ENCODE measurements at places on chromosomes 16 and 17.

GRCh38 chr16:77063676-77064016 lies 127.3 kb upstream of the MON1B start:
- no peak for DNase-seq

GRCh38 chr16:23145186-23145585 lies 4.1 kb downstream of the USP31 start:
- no peak for DNase-seq

DNA sequence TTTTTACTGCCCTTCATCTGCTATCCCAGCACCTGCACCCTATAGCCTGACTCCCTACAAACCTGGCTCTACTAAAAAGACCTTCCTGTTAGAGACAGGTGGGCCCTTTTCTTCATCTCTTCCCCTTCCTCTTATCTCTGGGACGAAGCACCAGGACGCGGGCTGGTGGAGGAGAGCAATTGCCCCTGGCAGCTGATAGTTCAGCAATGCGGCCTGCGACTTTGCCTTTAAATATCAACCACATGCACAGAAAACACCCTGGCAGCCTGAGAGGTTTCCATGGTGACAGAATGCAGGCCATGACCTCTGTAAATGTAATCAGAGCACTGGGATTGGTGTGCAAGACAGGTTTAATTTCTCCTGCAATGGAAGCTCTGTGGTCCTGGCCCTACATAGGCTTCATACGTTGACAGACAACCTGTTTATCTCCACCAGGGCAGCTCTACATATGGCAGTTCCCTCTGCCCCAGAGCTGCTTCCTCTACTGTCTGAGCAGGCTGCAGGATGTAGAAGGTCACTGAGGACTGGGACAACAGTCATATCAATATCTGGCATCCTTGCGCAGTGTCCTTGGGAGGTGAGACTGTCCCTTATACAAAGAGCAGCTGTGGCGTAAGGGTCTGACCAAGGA lies 10.0 kb upstream of the SKAP1 start:
- DNase-seq, result no peak

GRCh38 chr17:12256380-12256995 lies 235.8 kb downstream of the MAP2K4 start:
- no peak for DNase-seq

GRCh38 chr17:82213251-82214011 lies 789 bp upstream of the CCDC57 start:
- DNase-seq, result no peak

- DNase-seq, result no peak
Measured at GRCh38 chr17:8492121-8492520, 56.4 kb downstream of the NDEL1 start.

GRCh38 chr16:24007934-24008333 lies 172.2 kb downstream of the PRKCB start:
- no peak for DNase-seq

DNA sequence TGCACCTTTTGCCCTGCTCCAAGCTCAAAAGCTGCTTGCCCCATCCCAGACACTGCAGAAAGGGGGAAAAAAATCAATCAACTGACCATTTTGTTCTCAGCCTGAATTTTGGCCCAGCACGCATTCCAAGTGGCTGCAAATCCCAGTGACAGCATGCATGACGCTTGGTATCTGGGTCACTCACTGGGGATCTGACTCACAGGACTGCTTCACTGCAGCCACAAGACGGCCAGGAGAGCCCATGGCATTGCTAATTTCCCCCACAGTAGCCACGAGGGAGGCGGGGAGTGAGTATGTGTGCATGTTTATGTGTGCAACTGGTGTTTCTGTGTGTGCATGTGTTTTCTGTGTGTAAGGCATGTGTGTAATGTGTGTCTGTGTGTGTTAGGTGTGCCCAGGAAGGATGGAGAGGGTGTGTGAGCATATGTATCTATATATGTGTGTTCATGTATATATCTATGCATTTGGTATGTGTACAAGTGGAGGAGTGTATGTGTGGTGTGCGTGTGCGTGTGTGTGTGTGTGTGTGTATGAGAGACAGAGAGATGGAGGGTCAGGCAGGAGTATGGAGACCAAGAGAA lies 33.8 kb downstream of the SDK2 start:
- DNase-seq, result no peak

DNA sequence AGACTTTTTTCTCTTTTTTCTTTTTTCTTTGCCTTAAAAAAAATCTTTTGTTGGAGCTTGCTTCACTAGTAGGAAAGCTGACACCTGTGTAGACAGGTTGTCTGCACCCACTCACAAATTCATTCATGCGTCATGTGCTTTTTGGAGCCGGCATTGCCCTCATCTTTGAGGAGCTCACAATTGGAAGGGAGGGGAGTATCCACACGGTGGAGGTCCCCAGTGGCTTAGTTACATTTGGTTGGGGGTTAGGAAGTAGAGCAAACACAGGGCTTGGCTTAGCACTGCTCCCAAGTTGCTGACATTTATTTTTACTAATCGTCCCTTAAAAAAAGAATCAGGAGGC lies 18.7 kb upstream of the MEIOB start:
- no peak for DNase-seq

DNA sequence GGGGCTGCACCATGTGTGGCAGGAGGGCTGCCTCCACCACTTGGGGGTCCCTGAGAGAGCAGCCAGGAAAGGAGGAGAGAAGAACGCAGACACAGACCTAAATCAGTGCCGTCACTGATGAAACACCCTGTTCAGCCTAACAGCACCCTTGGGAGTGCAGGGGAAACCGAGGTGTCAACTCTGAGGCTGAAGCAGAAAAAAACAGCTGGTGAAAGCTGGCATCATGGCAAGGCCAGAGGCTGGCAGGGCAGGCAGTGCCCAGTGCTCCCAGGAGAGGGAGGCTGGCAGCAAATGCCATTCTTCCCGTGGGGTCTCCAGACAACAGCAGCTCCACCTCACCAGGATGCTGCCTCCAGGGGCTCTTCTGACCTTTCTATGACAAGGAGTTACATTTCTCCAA lies 23.1 kb downstream of the SPHK1 start:
- DNase-seq, result no peak

GRCh38 chr16:83031524-83031923 lies 404.8 kb downstream of the CDH13 start:
- DNase-seq, result no peak

GRCh38 chr17:4960279-4960922 lies 7.2 kb downstream of the SPAG7 start:
- no peak for DNase-seq

- no peak for DNase-seq
Measured at GRCh38 chr17:29041571-29041970, 1.4 kb upstream of the PIPOX start.

GRCh38 chr17:49104511-49105074 lies 28.0 kb upstream of the B4GALNT2 start:
- DNase-seq, result no peak

GRCh38 chr16:5430598-5430997 lies 333.0 kb upstream of the EEF2KMT start:
- DNase-seq, result no peak

DNA sequence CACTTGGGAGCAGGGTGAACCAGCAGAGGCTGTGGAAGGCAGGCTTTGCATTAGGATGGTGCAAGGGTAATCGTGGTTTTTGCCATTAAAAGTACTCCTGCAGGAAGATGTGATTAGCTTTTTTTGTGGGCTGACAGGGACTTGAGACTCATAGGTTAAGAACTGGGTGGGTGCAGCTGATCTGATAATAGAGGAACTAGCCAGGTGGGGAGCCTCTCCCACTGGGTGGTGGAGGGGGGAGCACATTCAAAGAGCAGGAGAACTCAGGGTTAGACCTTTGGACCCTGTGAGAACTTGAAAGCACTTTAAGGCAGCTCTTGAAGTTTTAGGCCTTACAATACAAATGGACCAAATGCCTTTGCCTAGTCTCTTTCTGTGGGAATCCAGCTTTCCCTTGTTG lies 32.4 kb downstream of the CCL4 start:
- no peak for DNase-seq
